IMR-90 (cell line): ENCODE measurements at places on chromosomes 4 and X. TPM values are rescaled to one million over a fixed set of nuclear protein-coding genes. Genes with fewer than 3 reads are reported as not detected.

Gene BEX2
- 0.28 TPM in 1 of 2 replicates, not detected in the other for total RNA-seq

DNA sequence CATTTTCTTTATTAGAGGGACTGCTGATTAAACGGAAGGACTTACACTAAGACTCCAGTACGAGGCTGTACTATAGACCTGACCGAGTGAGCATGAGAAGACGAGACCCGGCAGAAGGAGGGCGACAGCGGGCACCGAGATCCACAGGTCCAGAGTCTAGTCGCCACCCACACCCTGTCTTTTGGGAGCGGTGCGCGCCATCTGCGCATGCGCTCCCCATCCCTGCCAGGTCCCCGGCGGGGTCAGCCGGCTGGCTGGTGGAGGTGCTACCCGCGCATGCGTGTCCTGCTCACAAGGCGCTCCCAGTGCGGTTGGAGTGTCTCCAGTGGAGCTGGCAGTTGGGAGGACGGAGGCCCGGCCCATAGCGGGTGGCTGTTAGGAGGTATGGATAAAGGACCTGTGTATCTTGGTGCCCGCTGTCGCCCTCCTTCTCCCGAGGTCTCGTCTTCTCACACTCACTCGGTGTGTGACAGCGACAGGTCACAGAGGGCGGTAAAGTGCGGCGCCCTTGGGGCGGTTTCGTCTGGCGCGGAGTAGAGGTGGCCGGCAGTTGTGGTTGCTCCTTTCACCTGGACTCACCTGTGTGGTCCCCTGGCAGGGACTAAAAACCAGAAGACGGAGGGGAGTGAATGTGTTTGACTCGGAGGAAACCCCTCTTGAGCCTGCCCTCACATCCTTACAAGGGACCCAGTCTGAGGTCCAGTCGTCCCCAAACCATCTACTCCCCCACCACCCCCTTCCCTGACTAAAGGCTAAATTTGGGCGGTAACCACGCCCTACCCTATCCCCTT is 7.6 kb upstream of the HSD17B10 start:
- DNase-seq = peak; percentile 49

DNA sequence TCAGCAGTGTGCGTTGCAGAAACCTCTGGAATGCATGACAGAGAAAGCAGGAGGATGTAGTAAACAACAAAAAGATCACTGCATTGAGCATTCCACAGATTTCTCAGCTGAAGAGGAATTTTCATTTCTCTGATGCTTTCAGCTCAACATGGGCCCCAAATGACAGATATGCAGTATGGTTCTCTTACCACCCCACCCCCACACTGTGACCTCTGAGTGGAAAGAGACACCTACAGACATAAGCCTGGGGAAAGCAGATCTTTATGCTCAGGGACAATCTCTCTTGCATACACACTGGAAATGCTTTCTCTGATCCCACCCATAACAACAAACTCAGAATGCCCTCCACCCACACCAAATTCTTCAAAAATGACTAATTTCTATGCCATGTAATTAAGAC is 983.7 kb upstream of the LCORL start:
- DNase-seq = peak; percentile 41

GRCh38 chr4:17811078-17811603 is 362 bp downstream of the NCAPG start:
- no peak for DNase-seq
